ENCODE measurements at places on chromosomes 3 and 15.

DNA sequence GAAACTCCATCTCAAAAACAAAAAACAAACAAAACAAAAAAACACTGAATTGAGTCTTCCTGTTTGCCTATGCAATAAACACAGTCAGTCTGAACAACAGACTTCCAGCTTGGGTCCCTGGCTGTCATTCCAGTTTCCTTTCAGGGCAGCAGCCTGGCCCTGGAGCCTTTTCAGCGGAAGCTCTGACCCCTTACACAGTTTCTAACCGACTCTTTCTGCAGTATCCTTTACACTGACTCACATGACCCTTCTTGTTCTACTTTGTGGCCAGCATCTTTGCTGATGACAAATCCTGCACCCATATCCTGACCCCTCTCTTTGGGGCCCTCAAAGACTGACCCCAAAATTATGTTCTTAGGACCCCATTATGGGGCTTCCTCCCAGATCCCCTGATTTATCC is 38.3 kb upstream of the INO80 start:
- DNase-seq = no peak

DNA sequence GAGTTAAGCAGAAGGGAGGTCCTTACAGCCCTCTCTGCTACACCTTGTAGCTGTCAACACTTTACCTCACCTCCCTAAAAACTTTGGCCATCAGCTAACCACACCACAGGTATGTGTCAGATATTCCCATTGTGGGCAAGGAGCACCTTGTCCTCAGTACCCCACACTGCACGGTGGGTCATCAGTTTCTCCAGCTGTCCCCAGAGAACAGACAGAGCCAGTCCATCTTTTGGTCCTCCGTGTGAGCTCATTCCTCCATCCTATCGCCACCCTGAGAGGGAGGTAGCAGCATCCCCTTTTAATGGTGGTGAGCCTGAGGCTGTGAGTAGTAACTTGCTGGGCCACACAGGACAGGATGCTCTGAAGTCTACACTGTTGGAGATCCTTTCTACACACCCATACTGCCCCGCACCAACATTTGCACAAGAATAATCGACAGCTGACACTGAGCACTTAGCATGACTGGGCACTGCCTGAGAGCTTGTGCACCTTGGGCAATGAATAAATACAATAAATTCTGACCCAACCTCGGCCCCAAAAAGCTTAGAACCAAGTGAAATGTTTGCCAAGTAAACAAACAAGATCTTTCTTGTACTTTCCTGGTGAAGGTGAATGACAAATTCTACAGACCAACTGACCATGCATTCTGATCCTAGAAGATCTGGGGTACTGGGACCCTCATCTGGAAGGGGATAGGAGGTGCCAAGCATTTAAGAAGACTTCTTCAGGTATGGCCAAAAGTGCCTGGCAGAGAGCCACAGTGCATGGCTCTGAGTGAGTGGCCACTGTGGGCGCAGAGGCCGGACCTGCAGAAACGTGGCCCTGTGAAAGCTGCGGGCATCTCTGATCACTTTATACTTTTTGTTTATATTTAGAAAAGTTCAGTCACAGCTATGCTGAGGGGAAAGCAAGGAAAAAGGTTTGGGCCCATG is 6.9 kb downstream of the CHCHD4 start:
- no peak for DNase-seq

DNA sequence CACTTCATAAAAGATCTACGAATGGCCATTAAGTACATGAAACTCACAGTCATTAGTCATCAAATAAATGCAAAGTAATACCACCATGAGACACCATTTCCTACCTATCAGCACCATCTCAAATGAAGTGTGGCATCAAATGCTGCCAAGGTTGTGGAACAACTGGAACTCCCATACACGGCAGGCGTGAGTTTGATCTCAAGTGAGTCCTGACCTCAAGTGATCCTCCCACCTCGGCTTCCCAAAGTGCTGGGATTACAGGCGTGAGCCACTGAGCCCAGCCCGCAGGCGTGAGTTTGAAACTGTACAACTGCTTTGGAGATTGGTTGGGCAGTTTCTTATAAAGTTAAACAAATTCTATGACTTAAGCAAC is 28.8 kb upstream of the HDAC11 start:
- peak; percentile 40 for DNase-seq

- no peak for DNase-seq
Measured at GRCh38 chr3:62100282-62100989, 272.9 kb downstream of the FEZF2 start.

DNA sequence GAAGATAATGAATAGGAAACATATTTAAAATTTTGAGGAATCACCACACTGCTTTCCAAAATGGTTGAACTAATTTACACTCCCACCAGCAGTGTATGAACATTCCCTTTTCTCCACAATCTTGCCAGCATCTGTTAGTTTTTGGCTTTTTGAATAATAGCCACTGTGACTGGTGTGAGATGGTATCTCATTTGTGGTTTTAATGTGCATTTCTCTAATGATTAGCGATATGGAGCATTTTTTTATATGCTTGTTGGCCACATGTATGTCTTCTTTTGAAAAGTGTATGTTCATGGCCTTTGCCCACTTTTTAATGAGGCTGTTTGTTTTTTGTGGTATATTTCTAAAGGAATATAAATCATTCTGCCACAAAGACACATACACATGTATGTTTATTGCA is 166.3 kb downstream of the NECTIN3 start:
- DNase-seq = no peak

GRCh38 chr3:69324362-69325025 is 61.4 kb downstream of the FRMD4B start:
- peak; percentile 27 for DNase-seq

GRCh38 chr3:192223815-192224214 is 503.5 kb downstream of the FGF12 start:
- no peak for DNase-seq

DNA sequence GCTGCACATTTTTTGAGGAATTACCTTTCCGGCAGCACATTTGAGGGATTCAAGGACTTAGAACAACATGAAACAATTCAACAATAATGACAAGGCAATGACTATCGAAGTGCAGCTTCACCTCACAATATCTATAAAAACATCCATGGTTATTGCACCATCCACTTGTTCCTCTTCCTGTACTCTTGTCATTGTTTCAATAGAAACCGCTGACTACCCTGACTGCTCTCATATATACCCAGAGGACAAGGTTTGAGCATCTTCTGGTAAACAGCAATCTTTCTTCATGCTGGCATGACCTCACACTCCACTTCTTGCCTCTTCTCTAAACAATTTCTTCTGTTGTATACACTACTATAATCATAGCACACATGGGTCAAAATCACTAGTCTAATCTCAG is 864.9 kb downstream of the FHIT start:
- no peak for DNase-seq

All from Caco-2 (cell line).